T-helper 2 cell treated with Interferon-gamma antibody and Interleukin-4, amounts not matched to agents 5 μg/mL and 100 μg/mL, for 36 hours (primary cell): ENCODE measurements at places on chromosomes 4 and X.

DNA sequence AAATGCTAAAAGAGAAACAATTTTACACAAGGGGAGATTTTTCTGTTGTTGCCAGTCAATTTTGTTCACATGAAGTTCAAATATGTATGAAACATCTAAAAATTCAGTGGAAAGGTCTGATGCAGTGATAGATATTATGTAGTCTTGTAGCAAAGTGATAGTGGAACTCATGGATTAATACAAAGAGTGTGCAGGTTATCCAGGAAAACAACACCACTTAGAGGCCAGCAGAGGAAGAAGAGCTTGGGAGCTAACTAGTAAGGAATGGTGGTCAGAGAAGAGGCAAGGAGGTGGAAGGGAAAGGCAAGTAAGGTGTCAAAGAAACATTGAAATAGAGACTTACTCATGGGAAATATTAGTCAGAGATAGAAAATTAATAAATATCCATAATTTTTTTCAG lies 395.6 kb downstream of the MAPK10 start:
- DNase-seq, result no peak

- no peak for DNase-seq
Observed at GRCh38 chr4:128385683-128386304, 98.2 kb upstream of the PGRMC2 start.

DNA sequence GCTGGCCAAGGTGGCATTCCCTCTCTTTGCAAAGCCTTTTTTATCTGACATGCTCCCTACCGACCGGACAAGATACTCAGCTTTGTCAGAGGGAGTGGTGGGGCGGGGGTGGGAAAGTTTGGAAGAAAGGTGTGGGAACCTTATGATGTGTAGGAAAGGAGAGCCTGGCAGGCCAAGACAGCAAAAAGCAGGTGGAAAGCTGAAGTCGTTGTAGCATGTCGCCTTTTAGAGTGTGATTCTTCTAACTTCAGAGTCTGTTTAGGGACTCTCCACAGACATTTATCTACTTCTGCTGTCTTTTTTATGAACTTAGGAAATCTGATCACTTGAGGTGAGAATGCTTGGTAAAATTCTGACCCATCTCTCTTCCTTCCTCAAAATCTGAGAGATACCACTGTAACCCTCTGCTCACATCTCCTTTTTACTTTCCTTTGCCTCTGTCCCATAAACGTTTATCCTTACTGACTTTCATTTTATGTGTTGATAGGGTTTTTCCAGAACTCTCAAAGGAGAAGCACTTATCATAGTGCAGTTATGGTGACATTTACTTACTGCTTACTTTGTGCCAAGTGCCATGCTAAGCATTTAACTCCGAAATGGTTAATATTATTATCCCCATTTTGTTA lies 8.2 kb upstream of the RUFY3 start:
- no peak for DNase-seq

- DNase-seq, result no peak
Observed at GRCh38 chr4:184415071-184415470, 59.3 kb downstream of the IRF2 start.

GRCh38 chrX:6707497-6707896 lies 172.6 kb upstream of the VCX3A start:
- no peak for DNase-seq
